Stimulated activated CD8-positive, alpha-beta memory T cell treated with anti-CD3 and anti-CD28 coated beads, Interleukin-15, amount 100 ng/mL, for 1 hour (primary cell): ENCODE measurements at places on chromosomes 3 and 15.

DNA sequence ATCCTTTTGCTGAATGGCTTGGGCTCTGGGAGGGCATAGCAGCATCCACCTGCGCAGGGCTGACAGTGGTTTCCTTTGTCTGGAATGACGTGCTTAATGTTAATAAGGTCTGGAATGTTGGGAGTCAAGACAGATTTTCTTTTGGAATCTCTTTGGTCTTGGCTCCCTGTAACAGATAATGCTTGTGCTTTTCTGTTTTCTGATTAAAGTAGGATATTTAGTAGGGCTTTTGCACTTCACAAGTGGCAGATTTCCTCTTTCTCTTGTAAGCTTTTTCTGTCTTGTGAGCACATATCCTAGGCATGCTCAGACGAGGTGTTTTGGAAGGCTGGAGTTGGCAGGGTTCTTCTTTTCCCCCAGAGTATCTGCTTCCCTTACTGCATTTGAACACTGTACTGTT, 189.6 kb downstream of the GHSR start:
- no peak for DNase-seq

DNA sequence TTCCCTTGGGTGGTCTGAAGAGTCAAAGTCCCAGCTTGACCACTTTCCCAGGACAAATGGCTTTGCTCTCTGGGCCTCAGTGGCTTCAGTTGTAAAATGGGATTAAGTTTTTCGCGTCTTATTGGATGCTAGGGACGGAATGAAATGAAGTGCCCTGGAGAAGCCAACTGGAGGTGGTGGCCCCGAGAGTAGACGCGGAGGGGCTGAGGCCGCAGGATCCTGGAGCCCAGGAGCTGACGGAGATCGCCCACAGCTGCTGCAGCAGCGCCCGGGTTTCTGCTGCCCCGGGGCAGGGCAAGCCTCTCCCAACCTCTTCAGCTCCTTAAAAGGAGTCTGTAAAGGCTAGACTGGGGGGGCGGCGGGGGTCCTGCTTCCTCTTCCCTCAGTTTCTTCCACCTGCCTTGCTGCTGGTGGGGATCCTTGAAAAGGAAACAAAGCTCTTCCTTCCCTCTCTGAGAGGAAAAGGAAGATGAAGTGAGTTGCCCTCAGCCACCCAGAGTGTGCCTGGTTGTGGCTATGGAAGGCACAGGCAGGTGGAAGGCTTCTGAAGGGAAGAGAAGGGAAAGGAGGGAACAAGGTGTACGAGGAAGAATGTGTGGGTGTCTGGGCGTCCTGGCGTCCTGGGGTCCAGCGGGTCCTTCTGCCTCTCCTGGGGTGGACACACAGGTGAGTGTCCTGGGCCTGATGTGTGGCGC, 967 bp upstream of the BNC1 start:
- no peak for DNase-seq

GRCh38 chr3:156017352-156018030, 102.9 kb upstream of the KCNAB1 start:
- DNase-seq: no peak

GRCh38 chr3:134838599-134838998, 43.5 kb downstream of the EPHB1 start:
- no peak for DNase-seq

DNA sequence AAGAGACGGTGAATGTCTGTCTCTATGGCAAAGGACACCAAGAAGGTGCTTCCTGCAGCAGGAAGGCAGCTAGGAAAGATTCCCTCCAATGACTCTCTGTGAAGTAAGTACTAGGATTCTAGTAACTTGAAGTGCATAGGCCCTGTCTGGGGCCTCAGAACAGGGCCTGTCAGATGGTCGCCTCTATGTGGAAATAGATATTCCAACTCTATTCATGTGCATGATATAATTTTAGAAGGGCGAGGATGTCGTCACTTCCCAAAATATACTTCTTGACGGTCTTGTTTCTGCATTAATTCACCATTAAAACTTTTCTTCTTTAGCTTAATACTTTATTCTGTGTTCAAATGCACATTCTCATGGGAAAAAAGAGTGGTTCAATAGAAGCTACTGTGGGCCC, 167.0 kb downstream of the TLE3 start:
- DNase-seq: no peak

DNA sequence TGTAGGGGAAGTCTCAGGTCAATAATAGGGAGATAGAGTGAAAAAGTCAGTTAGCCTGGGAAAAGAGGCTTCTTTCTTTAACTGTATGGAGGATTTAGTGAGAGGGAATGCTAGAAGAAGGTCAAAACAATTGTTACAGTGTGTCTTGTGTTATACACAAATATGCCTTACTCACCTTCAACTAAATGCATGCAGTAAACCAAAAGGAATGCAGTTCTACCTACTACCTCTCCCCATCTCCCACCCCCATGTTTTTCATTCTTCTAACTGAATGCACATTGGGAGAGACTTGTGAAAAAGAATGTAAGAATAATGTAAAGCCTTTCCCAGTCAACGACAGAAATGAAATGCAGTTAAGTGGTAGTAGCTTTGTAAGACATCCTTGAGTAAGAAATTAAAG, 33.8 kb downstream of the CCDC66 start:
- no peak for DNase-seq

- DNase-seq: no peak
Measured at GRCh38 chr3:74752290-74752689, 137.8 kb upstream of the CNTN3 start.

GRCh38 chr3:32440611-32441350, 49.1 kb downstream of the CMTM7 start:
- no peak for DNase-seq

- DNase-seq: no peak
Measured at GRCh38 chr3:183370391-183370790, 58.0 kb downstream of the MCF2L2 start.

GRCh38 chr3:98333989-98334606, 19.6 kb upstream of the OR5K4 start:
- DNase-seq: no peak

DNA sequence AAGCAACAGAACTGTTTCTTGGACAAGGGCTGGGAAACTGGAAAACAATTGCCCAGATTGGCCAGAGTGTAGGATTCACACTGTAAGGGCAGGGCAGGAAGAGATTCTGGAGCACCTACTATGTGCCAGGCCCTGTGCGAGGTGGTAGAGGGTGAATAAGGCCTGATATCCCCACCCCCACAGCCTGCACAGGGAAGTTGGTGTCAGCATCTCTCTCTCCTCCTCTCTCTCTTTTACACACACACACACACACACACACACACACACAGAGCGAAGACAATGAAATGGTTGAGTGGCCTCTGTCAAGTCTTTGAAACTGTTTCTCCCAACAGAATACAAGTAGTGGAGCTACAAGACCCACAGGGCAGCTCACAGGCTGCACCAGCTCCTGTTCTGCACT, 47.1 kb upstream of the SLCO2A1 start:
- DNase-seq: no peak

GRCh38 chr3:189907803-189908202, 212.9 kb downstream of the P3H2 start:
- no peak for DNase-seq

DNA sequence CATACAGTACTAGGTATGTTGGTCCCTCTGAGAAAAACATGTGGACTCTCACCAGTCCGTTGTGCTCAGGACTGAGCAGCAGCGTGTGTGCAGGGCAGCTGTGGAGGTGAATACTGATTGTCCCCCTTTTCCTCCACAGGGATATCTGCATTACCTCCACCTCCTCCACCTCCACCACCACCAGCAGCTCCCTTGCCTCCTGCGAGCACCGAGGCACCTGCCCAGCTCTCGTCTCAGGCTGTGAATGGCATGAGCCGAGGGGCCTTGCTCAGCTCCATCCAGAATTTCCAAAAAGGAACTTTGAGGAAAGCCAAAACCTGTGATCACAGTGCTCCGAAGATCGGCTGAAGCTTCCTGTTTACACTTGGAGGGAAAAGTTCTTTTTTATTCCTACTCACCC, 9.0 kb downstream of the PDHB start:
- DNase-seq: no peak
